ENCODE measurements at places on chromosomes 2 and 18. TPM values are rescaled to one million over a fixed set of nuclear protein-coding genes. Genes with fewer than 3 reads are reported as not detected.

DNA sequence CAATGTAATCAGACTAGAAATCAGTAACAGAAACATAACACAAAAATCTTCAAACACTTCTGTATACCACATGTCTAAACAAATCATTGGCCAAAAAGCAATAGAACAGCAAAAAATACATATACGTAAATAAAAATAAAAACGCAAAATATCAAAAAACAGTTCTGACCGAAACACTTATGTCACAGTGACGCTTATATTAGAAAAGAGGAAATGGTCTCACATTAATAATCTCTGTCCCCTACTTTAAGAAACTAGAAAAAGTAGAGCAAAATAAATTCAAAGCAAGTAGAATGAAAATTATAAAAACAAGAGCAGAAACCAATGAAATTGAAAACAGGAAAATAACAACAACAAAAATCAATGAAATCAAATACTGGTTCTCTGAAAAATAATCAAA lies 41.9 kb downstream of the TMEM131 start:
- DNase-seq = no peak

The AQP12B gene
- not detected for total RNA-seq

The KDSR gene
- total RNA-seq = 37.1 TPM

The POTEE gene
- total RNA-seq = not detected

DNA sequence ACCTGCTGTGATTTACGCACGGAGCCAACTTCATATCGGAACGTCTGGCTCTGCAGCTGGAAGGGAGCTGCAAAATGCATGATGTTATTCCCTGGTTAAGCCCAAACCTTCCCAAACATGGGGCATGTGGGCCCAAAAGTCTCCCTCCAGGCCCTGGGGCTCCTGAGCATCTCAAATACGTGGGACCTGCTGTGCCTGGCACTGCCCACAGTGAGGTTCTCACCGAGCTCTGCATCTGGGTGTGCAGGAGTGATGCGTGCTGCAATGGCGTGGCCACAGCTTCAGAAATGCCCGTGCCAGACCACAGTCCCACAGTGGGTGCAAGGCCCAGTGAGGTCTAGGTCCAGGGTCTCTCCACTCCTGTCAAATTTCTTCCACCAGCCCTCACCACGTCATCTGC lies 503.3 kb downstream of the EIPR1 start:
- DNase-seq = no peak

Data from glomerular endothelial cell (primary cell).